ENCODE measurements at places on chromosomes 2 and 18. TPM values are rescaled to one million over a fixed set of nuclear protein-coding genes. Genes with fewer than 3 reads are reported as not detected.

Gene CFAP65
- not detected for total RNA-seq

- DNase-seq = no peak
Measured at GRCh38 chr2:144331674-144332355, 188.1 kb downstream of the ZEB2 start.

Gene EVX2
- not detected for total RNA-seq

DNA sequence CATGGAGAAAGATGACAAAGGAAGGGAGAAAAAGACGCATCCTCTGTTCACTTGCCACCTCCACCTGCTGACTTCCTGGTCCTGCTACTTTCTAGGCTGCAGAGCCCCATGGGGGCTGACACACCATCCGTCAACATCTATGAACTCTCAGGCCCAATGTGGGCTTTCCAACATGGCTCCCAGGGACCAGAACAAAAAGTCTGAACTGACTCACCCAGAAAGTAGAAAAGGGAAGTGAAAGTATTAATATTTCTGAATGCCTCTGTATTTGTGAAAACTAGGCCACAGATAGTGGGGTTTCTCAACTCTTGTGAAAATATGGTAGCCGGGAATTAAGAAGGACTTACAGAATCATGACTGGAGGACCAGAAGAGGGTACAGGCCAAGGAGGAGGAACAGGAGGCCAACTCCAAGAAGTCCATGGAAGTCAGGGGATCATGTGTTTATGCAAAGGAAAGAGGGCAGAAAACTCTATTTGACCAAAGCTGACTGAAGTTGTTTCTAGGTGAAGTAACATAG lies 123.1 kb upstream of the CAB39 start:
- DNase-seq = no peak

Gene TMEFF2
- total RNA-seq = not detected

DNA sequence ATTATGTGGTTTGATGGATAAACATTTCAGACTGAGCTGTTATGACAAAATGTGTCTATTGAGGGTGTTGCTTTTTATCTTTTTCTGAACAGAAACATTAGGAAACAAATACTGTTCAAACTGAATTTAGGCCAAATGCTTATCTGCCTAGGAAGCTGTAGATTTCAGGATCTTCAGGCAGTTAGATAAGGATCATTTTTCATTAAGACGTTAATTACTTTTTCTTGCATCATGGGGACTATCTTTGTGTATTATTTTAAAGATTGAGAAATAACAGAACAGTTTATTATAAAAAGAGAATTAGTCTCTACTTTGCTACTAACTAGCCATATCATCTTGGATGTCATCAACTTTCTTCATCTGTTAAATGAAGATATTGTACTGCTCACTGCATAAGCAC lies 107.5 kb downstream of the TTC27 start:
- DNase-seq = no peak

Gene ZSWIM2
- not detected for total RNA-seq

GRCh38 chr2:206245265-206245672 lies 29.2 kb upstream of the ZDBF2 start:
- no peak for DNase-seq

Gene PIEZO2
- 7.2 TPM for total RNA-seq
